ENCODE measurements at places on chromosomes 7 and 10.

DNA sequence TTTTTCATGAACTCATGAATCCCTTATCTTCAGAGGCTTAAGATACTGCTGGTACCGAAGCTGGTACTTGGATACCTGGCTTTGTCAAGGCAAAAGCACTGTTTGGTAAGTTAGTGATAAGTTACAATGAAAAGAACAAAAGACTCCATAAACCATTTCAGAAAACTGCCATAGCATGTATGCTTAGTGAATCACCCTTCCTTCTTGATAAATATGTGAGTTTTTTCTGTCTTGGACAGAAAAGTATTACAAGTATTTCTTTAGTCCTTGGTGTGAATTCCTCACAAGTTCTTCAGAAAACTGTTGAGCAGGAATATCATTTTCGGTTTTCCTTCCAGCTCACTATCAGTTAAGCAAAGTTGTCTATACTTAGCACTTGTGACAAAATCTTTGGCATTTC, 25.6 kb downstream of the PUS7 start:
- DNase-seq: peak; percentile 78

DNA sequence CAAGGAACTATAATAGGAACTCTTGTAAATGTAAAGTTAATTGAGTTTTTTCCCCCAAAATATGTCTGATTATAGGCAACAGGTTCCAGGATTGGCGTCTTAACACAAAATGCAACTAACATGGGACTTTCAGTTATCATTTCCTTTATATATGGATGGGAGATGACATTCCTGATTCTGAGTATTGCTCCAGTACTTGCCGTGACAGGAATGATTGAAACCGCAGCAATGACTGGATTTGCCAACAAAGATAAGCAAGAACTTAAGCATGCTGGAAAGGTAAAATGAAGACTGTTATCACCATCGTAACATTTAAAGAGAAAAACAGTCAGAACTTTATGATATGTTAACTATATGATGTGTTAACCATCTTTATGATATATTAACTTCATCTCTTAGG, 63.7 kb downstream of the SP8 start:
- no peak for DNase-seq

DNA sequence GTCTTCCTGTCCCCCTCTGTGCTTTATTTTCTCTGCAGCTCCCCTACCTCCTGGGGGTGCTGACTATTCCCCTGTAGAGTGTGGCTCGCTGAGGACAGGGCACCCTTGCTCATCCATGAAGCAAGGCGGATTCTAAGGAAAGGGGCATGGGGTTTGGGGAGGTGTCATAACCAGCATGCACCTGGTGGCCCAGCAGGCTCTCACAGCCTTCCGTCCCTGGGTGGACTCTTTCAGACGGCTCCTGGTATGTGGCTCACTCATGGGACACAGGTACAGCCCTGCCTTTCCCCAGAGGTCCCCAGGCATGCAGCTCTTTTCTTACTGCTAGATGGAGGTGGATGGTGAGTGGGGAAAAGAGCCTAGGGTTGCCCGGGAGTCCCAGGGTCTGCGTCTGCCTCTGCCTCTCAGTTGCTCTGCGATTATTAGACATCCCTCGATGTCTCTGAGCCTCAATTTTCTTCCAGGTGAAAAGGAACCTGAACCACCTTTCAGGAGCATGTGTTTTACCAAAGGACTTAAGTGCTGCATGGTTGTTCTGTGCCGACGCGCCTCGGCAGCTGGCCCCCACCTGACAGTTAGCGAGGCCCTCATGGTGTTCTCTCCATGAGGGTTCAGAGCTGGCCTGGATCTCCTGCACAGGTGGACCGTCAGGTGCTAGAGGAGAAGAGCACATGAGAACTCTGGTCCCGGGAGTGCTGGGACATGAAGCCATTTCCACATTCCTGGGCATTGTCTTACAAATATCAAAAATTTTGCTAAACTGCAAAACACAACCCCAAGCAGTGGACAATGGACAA, 172.5 kb upstream of the SHH start:
- DNase-seq: no peak

DNA sequence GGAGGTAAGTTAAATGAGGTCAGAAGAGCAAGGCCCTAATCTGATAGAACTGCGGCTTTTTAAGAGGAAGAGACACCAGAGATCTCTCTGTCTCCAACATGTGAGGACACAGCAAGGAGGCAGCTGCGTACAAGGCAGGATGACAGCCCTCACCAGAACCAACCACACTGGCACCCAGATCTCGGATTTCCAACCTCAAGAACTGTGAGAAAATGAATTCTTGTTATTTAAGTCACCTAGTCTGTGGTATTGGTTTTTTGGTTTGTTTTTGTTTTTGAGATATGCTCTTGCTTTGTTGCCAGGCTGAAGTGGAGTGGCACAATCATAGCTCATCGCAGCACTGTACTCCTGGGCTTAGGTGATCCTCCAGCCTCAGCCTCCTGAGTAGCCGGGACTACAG, 127.2 kb downstream of the DLG5 start:
- peak; percentile 15 for DNase-seq

- DNase-seq: no peak
These were observed 109.0 kb downstream of the ZMYND11 start for GRCh38 chr10:244227-244626.

All from fibroblast of skin of right biceps (primary cell).